Karpas-422 (cell line): ENCODE measurements at places on chromosomes 13 and 19. TPM values are rescaled to one million over a fixed set of nuclear protein-coding genes. Genes with fewer than 3 reads are reported as not detected.

GRCh38 chr19:30692879-30693503 lies 320.8 kb downstream of the ZNF536 start:
- H3K4me1 ChIP-seq, result no peaks in the 10 kb centered on the region
- no peak overlapping the region for H3K4me3 ChIP-seq
- H3K36me3 ChIP-seq, result no peaks in the 10 kb centered on the region
- H3K27ac ChIP-seq, result no peak overlapping the region
- no peak for DNase-seq

- 0 out of 2 replicates have a peak, but pooled peaks cover 3% of the 10 kb centered on the region for H3K27me3 ChIP-seq
- H3K27ac ChIP-seq, result no peak overlapping the region
- no peak for DNase-seq
- no peaks in the 10 kb centered on the region for H3K36me3 ChIP-seq
These were observed 285.9 kb downstream of the DNAJC15 start for GRCh38 chr13:43309311-43309710.

The ICAM3 gene
- 92.1 and 206 TPM in 2 replicates for total RNA-seq

GRCh38 chr19:17797424-17798201 lies 2.7 kb downstream of the B3GNT3 start:
- DNase-seq, result no peak
- no peaks in the 10 kb centered on the region for H3K27me3 ChIP-seq
- H3K27ac ChIP-seq, result no peak overlapping the region
- H3K36me3 ChIP-seq, result no peaks in the 10 kb centered on the region
- H3K4me3 ChIP-seq, result no peak overlapping the region

DNA sequence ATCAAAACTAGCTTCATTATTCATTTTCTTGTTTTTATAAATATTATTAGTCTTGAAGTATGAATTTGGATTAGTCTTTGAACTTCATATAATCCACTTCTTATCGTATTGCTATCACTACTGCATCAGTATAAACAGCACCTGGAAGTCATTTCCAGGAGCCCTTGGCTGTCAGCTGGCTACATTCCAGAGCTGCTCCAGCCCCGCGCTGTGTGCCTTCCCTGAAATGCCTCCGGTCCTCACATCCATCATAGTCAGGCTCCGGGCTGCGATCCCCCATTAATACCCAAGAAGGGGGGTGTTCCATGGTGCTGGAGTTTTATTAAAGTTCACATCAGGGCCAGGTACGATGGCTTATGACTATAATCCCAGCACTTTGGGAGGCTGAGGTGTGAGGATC lies 124.3 kb upstream of the GJB6 start:
- H3K27ac ChIP-seq, result no peak overlapping the region
- no peak overlapping the region for H3K4me3 ChIP-seq
- H3K27me3 ChIP-seq, result peaks cover 3% of the 10 kb centered on the region; the same call in 1 of the 2 replicates
- no peak for DNase-seq
- peaks cover 4% of the 10 kb centered on the region; the same call in 1 of the 2 replicates for H3K4me1 ChIP-seq

The TNNI3 gene
- total RNA-seq, result 0.93 and 1.2 TPM in 2 replicates

The C13orf42 gene
- total RNA-seq, result not detected in 2 replicates

- DNase-seq, result no peak
- H3K27ac ChIP-seq, result no peak overlapping the region
- H3K4me3 ChIP-seq, result no peak overlapping the region
These were observed 322.1 kb downstream of the ENOX1 start for GRCh38 chr13:43464578-43465264.

- DNase-seq, result peak; percentile 70
- H3K27ac ChIP-seq, result no peak overlapping the region
- no peak overlapping the region for H3K4me3 ChIP-seq
- no peaks in the 10 kb centered on the region for H3K4me1 ChIP-seq
These were observed 46.4 kb downstream of the PSG3 start for GRCh38 chr19:42693760-42694350.

- no peaks in the 10 kb centered on the region for H3K36me3 ChIP-seq
- no peak for DNase-seq
- H3K27ac ChIP-seq, result no peak overlapping the region
- no peak overlapping the region for H3K4me3 ChIP-seq
- H3K27me3 ChIP-seq, result no peaks in the 10 kb centered on the region
These were observed 569.9 kb downstream of the UQCRFS1 start for GRCh38 chr19:28642787-28643683.

DNA sequence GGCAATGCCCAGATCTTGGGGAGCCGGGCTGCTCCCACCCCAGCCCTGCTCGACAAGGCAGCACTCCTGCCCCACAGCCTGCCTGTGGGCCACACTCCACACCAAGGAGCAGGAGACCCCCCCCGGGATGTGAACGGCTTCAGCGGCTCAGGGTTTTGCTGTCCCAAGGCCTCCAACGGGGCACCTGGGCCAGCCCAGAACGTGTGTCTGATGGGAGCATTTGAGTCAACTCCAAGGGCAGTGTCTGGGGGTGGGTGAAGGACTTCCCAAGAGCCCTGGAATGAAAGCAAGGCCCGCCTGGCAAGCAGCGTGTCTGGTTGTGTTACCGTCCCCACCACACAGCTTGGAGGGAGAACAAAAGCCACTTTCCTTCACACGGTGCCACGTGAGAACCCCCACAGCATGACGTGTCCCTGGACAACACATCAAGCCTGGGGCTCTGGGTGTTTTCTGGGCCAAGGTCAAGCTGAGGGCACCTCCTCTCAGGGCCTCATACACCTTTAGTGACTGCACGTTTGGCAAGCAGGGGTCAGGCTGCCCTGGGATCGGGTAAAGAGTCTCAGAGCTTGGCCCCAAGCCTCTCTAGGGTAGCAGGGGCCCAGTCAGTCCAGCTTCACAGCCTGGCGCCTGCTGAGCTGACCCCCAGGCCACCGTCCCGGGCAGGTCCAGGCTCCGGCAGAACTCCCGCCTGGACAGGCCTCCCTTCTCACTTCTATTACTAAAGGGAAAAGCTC lies 6.0 kb downstream of the C13orf46 start:
- H3K27me3 ChIP-seq, result no peaks in the 10 kb centered on the region
- no peak overlapping the region for H3K27ac ChIP-seq
- no peaks in the 10 kb centered on the region for H3K36me3 ChIP-seq
- H3K4me3 ChIP-seq, result no peak overlapping the region
- DNase-seq, result no peak

The KLK12 gene
- total RNA-seq, result not detected in 2 replicates

The NXNL1 gene
- total RNA-seq, result not detected in 2 replicates
